ENCODE measurements at places on chromosomes 2 and 18.
A peak's percentile ranks its signal among the peaks of the same experiment; 100 is the strongest.

GRCh38 chr2:106034325-106034724 is 159.8 kb downstream of the UXS1 start:
- no peak for DNase-seq

- no peak for DNase-seq
These were observed 224.9 kb upstream of the BOD1L2 start for GRCh38 chr18:56921896-56922480.

DNA sequence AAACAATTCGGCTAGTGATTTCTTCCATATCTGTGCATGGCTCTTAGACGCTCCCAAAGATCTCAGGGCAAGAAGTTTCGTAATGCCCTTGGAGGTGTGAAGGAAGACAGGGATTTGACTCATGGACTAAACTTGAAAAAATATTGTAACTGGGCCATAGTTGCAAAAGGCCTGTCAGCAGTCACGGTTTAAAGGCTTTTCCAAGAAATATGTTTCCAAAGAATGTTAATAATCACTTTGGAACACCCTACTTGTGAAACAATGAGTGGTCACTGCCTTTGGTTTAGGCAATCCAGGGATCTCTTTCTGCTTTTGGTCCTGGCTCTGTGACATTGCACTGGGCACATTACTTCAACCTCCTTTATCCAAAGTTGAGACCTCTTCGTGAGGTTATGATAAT is 102.5 kb upstream of the RASGRP3 start:
- DNase-seq: peak; percentile 95

DNA sequence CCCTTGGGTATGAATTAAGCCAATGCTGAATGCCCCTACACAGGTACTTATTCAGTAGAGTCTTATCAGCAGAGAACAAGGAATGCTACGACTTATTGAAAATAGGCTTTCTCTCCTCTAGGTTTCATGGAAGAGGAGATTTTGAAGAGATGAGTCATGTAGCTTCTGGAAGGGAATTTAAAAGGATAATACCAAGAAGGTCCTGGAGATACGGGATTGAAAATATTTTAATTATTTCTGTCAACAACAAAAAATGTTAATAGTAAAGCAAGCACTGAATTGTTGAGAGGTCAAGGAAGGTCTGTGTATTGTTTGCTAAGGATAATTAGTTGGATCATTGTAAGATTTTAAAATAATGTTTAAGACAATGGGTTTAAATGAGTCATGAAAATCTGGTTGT is 293.0 kb upstream of the SPHKAP start:
- DNase-seq: peak; percentile 77

GRCh38 chr2:215120401-215120800 is 18.0 kb downstream of the ABCA12 start:
- no peak for DNase-seq

DNA sequence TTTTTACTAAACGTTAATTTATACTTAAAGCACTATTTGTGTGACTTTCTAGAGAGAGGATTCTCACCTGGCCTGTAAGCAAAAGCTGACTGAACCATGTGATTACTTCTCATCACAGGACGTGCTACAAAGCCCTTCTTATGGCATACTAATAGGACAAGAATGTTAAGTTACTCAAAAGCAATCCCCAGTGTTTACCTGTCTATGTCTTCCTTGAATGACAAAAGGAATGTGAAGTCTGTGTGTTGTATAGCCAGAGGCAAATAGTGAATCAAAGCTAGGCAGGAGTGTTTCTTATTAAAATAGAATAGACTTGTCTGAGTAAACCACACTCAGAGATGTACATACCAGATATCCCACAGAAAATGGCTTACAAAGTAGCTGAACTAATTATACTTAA is 1465.5 kb downstream of the SUCLG1 start:
- peak; percentile 91 for DNase-seq

- no peak for DNase-seq
These were observed 108.1 kb downstream of the DYM start for GRCh38 chr18:49352321-49352720.

GRCh38 chr18:3530807-3531206 is 80.8 kb downstream of the TGIF1 start:
- no peak for DNase-seq

GRCh38 chr2:98769784-98770183 is 38.9 kb upstream of the MGAT4A start:
- DNase-seq: peak; percentile 87

GRCh38 chr2:147487286-147487977 is 357.4 kb upstream of the ACVR2A start:
- no peak for DNase-seq

GRCh38 chr18:22694954-22695353 is 238.2 kb upstream of the RBBP8 start:
- DNase-seq: peak; percentile 82

DNA sequence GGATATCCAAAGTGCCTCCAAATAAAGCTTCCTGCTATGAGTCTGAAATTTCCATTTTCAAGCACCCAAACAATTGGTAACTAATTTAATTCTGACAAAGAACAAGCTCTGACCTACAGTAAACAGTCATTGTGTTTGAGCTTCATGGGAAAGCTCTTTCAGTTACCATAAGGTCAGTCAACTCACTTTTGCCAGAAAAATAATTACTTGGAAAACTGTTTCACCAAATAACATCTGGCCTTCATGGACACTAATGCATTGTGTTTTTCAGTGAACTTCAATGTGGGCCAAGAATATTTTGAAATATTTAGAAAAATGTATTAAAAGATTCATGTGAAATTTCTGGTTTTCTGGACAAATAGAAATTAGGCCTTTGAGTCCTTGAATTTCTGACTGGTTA is 369.9 kb downstream of the GALR1 start:
- DNase-seq: no peak

GRCh38 chr2:215452725-215453124 is 16.9 kb upstream of the FN1 start:
- DNase-seq: no peak

- no peak for DNase-seq
These were observed 17.8 kb downstream of the NCOA1 start for GRCh38 chr2:24508878-24509277.

GRCh38 chr2:102657770-102658169 is 38.4 kb downstream of the SLC9A2 start:
- no peak for DNase-seq

DNA sequence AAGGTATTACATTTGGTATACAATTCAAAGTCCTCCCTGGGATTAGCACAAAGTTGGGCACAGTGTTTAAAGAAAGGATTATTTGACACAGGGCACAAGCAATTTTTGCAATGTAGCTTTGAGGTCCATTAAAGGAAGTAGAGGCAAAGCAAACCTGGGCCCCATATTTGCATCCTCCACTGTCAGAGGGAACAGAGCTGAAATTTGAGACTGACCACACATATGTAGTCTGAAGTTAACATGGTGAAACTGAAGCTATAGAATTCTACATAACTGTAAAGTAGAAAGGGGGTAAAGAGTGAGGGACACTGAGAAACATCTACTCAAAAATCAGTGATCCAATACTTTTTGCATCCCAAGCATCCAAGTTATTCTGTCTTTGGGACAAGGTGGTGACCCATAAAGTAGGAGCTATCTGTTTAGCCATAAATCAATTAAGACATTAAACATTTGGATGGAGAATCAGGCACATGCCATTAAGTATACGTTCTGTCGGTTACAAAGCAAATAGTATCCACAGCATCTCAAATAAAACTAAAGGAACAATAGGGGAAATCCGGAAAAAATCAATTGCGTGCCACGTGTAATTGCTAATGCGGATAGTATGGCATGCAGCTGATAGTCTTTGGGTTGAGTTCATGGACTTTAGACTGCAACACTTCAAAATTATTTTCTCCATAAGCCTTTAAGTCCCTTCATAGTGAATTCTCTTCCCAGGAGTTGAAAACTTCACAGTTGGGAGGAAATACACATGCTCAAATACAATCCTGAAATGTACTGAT is 72.6 kb downstream of the PLEKHM3 start:
- DNase-seq: no peak

GRCh38 chr2:49224426-49225010 is 70.2 kb upstream of the FSHR start:
- no peak for DNase-seq

GRCh38 chr2:66575625-66576310 is 140.8 kb downstream of the MEIS1 start:
- DNase-seq: no peak

GRCh38 chr2:126664639-126665038 is 8.7 kb downstream of the GYPC start:
- DNase-seq: no peak

All from trophoblast cell (in vitro differentiated cells and primary cell).